ENCODE measurements at places on chromosomes 3 and 15. TPM values are rescaled to one million over a fixed set of nuclear protein-coding genes. Genes with fewer than 3 reads are reported as not detected.
A peak's percentile ranks its signal among the peaks of the same experiment; 100 is the strongest.

LYSMD2 gene
- total RNA-seq: 21.9 TPM

FAH gene
- 41.8 TPM for total RNA-seq

TPRG1 gene
- total RNA-seq: 1.0 TPM

GABRA5 gene
- total RNA-seq: not detected

SHC4 gene
- 0.66 TPM for total RNA-seq

UROC1 gene
- total RNA-seq: 0.13 TPM

EPHA3 gene
- total RNA-seq: not detected

ZNF662 gene
- 1.2 TPM for total RNA-seq

GOLGA8Q gene
- total RNA-seq: 5.5 TPM

- no peak for DNase-seq
- peaks cover 15% of the 10 kb centered on the region for H3K4me1 ChIP-seq
- no peaks in the 10 kb centered on the region for H3K36me3 ChIP-seq
- no peak overlapping the region for H3K27ac ChIP-seq
These were observed 15.5 kb upstream of the ONECUT1 start for GRCh38 chr15:52805351-52806283.

GRCh38 chr3:21435871-21436270 lies 315.1 kb downstream of the ZNF385D start:
- H3K36me3 ChIP-seq: no peaks in the 10 kb centered on the region
- no peaks in the 10 kb centered on the region for H3K4me1 ChIP-seq
- H3K27me3 ChIP-seq: no peaks in the 10 kb centered on the region
- H3K27ac ChIP-seq: no peak overlapping the region
- no peak overlapping the region for H3K4me3 ChIP-seq

- peaks cover 70% of the 10 kb centered on the region for H3K36me3 ChIP-seq
- no peak overlapping the region for H3K4me3 ChIP-seq
- peaks cover 13% of the 10 kb centered on the region for H3K4me1 ChIP-seq
- H3K27ac ChIP-seq: peak overlapping the region; percentile 16
These were observed 68.7 kb upstream of the FURIN start for GRCh38 chr15:90799639-90800170.

DNA sequence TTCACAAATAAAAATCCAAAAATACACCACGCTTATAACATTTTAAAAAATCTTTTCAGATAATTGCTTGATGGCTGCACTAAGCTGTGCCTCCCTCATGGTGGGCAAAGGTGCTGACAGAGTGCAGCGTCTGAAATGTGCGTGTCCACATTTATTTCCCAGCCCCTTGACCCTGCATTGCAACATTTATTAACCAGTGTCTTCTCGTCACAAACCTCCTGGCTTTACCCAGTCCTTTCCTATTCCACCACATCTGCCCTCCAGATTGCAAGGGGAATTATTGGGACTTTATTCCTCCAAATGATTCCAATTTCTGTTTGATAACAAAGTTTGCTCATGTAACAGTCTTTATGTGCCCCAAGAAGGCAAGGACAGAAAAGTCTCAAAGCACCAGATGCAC lies 5.5 kb downstream of the RASGRP1 start:
- peak overlapping the region; percentile 93 for H3K27ac ChIP-seq
- H3K4me1 ChIP-seq: peaks cover 80% of the 10 kb centered on the region
- H3K4me3 ChIP-seq: peak overlapping the region; percentile 94
- H3K36me3 ChIP-seq: peaks cover 95% of the 10 kb centered on the region
- H3K27me3 ChIP-seq: no peaks in the 10 kb centered on the region

DNA sequence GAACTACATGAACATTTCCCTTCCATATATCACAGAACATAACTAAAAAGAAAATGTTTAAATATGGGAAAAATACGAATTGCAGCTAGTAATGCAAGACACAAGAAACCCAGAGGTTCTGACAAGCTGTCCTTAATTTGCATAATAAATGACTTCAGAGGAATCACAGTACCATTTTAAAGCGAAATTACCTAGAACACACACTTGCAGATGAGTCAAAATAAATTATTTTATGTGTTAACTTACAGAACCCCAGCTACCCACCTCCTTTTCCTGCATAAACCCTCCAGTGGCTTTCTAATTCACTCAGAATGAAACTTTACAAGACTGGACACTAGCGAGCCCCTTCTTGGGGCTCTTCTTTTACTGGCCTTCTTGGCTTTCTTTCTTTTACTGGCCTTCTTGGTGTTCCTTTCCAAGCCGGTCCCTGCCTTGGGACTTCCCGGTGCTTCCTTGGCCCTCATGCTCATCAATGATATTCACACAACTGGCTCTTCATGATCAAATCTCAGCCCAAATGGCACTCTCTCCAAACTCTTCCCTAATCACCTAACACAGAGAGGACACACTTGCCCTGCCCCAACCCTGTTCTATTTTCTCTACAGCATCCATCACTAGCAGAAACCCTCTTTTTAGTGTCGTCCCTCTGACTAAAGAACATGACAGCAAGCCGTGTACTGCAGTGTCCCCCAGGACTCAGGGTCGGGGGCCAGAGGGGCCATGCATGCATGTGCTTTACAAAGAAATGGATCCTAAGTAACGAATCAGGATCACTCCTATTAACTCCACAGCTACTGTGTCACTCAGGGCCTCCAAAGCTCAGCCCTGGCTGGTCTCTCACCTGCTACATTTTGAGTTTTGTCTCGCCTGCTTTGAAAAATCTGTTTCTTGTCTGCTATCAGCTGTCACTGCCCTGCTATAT lies 4.8 kb downstream of the CHSY1 start:
- peak overlapping the region; percentile 67 for H3K27ac ChIP-seq
- no peaks in the 10 kb centered on the region for H3K27me3 ChIP-seq
- no peak for DNase-seq
- peaks cover 83% of the 10 kb centered on the region for H3K4me1 ChIP-seq

GRCh38 chr3:111691293-111691909 lies 96.3 kb upstream of the ZBED2 start:
- no peak overlapping the region for H3K4me3 ChIP-seq
- peak overlapping the region; percentile 53 for H3K27ac ChIP-seq
- H3K4me1 ChIP-seq: peaks cover 68% of the 10 kb centered on the region
- no peaks in the 10 kb centered on the region for H3K27me3 ChIP-seq

- H3K36me3 ChIP-seq: no peaks in the 10 kb centered on the region
- DNase-seq: no peak
- H3K27ac ChIP-seq: no peak overlapping the region
- H3K4me1 ChIP-seq: peaks cover 14% of the 10 kb centered on the region
These were observed 47.2 kb downstream of the SLC12A8 start for GRCh38 chr3:125165189-125165947.

GRCh38 chr3:37861620-37862041 lies at the start of gene CTDSPL:
TSS of gene CTDSPL (plus strand) at chr3:37861880. CDS start at chr3:37862200, 320 bp downstream.
- no peak for DNase-seq
- H3K27ac ChIP-seq: peak within 1 kb of the TSS; percentile 18
- peaks cover 19% of the 10 kb centered on the region for H3K4me1 ChIP-seq
- H3K36me3 ChIP-seq: no peaks in the 10 kb centered on the region
- peak within 1 kb of the TSS; percentile 73 for H3K4me3 ChIP-seq

DNA sequence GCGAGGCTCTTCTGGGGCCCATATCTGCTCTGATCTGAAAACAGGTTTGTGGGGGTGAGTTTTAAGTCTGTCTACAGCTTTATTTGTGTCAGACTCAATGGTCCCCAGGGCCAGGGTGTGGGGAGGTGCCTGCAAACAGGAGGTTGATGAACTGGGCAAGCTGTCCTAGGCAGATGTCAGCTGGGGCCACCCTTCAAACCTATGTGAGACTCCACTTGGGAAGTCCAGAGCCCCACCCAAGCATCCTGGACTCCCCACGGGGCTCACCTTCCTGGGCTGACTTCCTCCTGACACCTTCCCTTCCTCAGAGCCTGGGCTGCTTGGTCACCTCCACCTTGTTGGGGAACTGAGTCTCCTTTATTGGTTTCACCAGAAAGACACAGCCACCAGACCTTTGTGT lies 8.6 kb upstream of the LYSMD4 start:
- H3K4me1 ChIP-seq: peaks cover 2% of the 10 kb centered on the region
- H3K4me3 ChIP-seq: no peak overlapping the region
- no peak overlapping the region for H3K27ac ChIP-seq
- H3K36me3 ChIP-seq: no peaks in the 10 kb centered on the region
- H3K27me3 ChIP-seq: no peaks in the 10 kb centered on the region
- DNase-seq: no peak

DNA sequence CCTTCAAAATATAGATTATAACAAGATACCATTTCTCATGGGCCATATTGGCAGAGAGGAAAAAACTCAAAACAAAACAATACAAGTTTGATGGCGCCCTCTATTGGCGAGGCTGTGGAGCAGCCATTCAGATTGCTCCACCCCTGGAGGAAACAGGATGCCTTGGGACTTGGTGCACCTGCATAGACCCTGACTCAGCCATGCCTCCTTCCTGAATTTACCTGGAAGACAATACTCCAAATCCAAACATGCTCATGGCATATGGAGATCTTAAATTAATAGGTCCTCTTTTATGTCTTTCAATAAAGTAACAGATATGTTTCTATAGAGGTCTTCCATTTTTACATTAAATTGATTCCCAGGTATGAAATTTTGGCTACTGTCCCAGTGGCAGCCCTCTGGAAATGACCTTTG lies 90.0 kb downstream of the APBA2 start:
- H3K36me3 ChIP-seq: no peaks in the 10 kb centered on the region
- peak; percentile 84 for DNase-seq
- H3K27ac ChIP-seq: no peak overlapping the region
- H3K4me1 ChIP-seq: peaks cover 33% of the 10 kb centered on the region

DNA sequence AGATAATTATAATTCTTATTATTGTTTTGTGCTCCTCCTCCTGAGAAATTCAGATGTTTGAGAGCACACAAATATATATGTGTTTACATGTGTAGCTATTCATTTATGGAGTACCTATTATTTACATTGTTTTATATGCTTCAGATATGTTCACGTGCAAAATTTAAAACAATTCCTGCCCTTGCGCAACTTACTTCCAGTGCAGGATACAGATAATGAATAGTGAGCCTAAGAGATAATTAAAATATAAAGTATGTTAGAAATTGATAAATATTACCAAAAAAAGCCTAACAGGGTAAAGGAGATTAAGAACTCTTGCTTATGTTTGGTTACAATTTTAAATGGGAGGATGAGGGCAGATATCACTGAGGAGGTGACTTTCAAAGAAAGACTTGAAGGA lies 81.7 kb upstream of the DPH6 start:
- no peak for DNase-seq
- no peaks in the 10 kb centered on the region for H3K36me3 ChIP-seq
- no peaks in the 10 kb centered on the region for H3K27me3 ChIP-seq
- no peak overlapping the region for H3K27ac ChIP-seq

- peaks cover 4% of the 10 kb centered on the region for H3K27me3 ChIP-seq
- no peak overlapping the region for H3K4me3 ChIP-seq
- H3K36me3 ChIP-seq: peaks cover 12% of the 10 kb centered on the region
- H3K27ac ChIP-seq: no peak overlapping the region
- no peak for DNase-seq
- H3K4me1 ChIP-seq: peaks cover 6% of the 10 kb centered on the region
These were observed 27.1 kb upstream of the GPR156 start for GRCh38 chr3:120311863-120312794.

DNA sequence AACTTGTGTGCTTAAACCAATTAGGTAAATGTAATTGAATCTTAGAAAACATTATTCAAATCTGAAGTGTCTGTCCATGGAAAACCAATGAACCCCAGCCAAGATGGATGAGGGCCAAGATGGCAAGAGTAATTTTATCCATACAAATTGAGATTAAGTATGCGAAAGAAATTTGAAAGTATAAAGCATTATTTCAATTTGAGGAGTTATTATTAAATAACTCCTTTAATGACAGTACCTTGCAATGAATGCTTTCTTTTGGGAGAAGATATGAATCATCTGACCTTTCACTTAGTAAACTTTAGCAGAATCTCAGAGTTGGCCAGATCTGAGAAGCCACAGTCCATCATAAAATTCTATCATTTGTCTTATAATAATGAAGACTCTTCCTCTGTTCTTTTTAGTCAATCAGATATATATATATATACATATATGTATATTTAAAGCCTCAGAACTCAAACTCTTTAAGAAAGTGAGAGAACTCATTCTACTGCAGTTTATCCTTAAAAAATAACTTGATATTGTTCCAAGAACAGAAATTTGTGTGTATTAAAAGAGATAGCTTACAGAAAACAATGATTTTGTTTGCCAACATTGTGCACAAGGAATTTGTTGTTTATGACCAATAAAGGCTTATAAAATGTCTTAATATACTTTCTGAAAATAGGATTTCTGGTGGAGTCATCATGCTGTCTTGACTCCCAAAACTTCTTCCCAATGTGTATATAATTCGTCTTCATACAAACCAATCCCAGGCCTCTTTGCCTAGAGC lies 434.8 kb upstream of the THBS1 start:
- peaks cover 9% of the 10 kb centered on the region for H3K27me3 ChIP-seq
- no peak overlapping the region for H3K27ac ChIP-seq
- H3K4me3 ChIP-seq: no peak overlapping the region
- no peaks in the 10 kb centered on the region for H3K36me3 ChIP-seq
- DNase-seq: no peak

- no peak overlapping the region for H3K27ac ChIP-seq
- no peaks in the 10 kb centered on the region for H3K4me1 ChIP-seq
- DNase-seq: no peak
- peaks cover 8% of the 10 kb centered on the region for H3K27me3 ChIP-seq
- H3K36me3 ChIP-seq: no peaks in the 10 kb centered on the region
These were observed 33.2 kb downstream of the ST3GAL6 start for GRCh38 chr3:98796334-98796733.

DNA sequence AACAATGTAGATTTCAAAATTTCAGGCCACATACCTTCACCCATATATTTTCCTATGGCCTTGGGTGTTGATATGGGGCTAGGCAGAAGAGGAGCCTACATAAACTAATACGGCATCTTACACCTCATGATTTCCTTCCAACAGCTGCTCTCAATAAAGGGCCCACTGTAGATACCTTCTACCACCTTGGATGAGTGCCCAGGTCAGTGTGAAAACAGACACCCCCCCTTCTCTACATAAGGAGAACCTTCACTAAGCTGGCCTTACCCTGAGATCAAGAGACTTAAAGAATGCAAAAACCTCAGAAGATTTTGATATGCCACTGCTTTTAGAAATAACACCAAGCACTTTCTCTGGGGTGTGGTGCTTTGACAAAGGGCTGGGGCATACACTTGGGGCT lies 42.7 kb downstream of the SH3BP5 start:
- peak overlapping the region; percentile 32 for H3K27ac ChIP-seq
- H3K4me3 ChIP-seq: no peak overlapping the region
- H3K27me3 ChIP-seq: peaks cover 21% of the 10 kb centered on the region

- DNase-seq: no peak
- no peak overlapping the region for H3K4me3 ChIP-seq
- H3K27ac ChIP-seq: no peak overlapping the region
- no peaks in the 10 kb centered on the region for H3K4me1 ChIP-seq
- H3K36me3 ChIP-seq: no peaks in the 10 kb centered on the region
These were observed 15.3 kb downstream of the PYDC2 start for GRCh38 chr3:191476066-191476772.

GRCh38 chr15:54345827-54346226 lies 367.6 kb downstream of the UNC13C start:
- no peak overlapping the region for H3K27ac ChIP-seq
- no peak for DNase-seq
- no peaks in the 10 kb centered on the region for H3K4me1 ChIP-seq
- H3K4me3 ChIP-seq: no peak overlapping the region
- H3K27me3 ChIP-seq: no peaks in the 10 kb centered on the region

GRCh38 chr3:21894459-21895340 lies 143.7 kb upstream of the ZNF385D start:
- no peak for DNase-seq
- H3K27ac ChIP-seq: no peak overlapping the region
- no peaks in the 10 kb centered on the region for H3K36me3 ChIP-seq
- no peaks in the 10 kb centered on the region for H3K27me3 ChIP-seq
- H3K4me1 ChIP-seq: no peaks in the 10 kb centered on the region

Data from activated CD8-positive, alpha-beta T cell treated with anti-CD3 and anti-CD28 coated beads, Interleukin-2, amount 10 ng/mL, durations not matched to agents 7 days and 5 days (primary cell).